G401 (cell line): ENCODE measurements at places on chromosomes 3 and 15.

DNA sequence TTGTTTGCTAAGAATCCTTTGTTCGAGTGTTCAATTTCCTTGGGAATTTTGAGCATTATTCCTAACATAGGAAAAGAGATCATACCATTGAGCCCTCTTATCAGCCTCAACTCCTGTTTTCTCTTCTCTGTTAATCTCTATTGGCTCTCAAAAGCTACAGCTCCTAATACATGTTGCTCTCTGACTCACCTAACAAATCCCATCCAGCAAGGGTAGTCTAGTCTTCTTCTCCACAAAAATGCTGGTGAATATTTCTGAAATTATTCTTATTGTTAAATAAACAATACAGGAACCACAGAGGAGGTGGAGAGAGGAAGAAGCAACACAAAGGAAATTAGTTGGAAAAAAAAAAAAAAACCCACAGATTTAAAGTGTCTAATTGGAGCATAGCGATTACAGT is 325.8 kb upstream of the NAALADL2 start:
- DNase-seq = no peak

- DNase-seq = no peak
These were observed 23.8 kb upstream of the NMB start for GRCh38 chr15:84681831-84682230.

- no peak for DNase-seq
These were observed 14.2 kb upstream of the HOMER2 start for GRCh38 chr15:82966671-82967071.

GRCh38 chr15:96728591-96728990 is 398.1 kb downstream of the NR2F2 start:
- no peak for DNase-seq

GRCh38 chr15:92074646-92075045 is 221.1 kb downstream of the SLCO3A1 start:
- DNase-seq = no peak
